ENCODE measurements at places on chromosomes 11 and 22. TPM values are rescaled to one million over a fixed set of nuclear protein-coding genes. Genes with fewer than 3 reads are reported as not detected.

TMEM191B gene
- 4.2 TPM for total RNA-seq

TRPM5 gene
- total RNA-seq, result 0.81 TPM

DNA sequence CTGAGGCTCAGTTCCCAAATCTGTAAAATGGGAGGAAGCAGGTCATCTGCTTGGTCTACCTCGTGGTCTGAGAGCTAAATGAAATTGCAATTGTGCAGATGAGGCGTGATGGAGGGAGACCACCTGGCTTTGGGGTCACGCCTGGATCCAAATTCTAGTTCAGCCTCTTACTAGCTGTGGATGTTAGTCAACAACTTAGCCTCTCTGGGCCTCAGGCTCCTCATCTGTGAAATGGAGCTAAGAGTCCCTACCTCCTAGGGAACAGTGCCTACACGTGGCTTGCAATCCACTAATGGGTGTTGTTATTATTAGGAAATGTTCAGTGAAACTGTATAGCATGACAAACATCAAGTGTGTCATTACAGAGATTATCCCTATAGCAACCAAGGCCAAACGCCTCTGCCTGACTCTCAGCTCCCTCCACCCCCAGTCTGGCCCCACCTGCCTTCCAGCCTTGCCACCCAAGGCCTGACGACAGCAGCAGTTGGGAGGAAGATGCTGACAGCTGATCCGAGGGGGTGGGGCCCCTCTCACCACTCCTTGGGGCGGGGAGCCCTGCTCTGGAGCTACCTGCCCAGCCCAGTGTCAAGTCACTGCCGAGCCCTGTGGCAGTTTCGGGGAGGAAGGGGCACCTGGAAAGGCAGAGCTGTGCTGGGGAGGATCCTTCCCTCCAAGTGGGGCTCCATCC, 1.7 kb upstream of the RHOD start:
- DNase-seq, result no peak

DNA sequence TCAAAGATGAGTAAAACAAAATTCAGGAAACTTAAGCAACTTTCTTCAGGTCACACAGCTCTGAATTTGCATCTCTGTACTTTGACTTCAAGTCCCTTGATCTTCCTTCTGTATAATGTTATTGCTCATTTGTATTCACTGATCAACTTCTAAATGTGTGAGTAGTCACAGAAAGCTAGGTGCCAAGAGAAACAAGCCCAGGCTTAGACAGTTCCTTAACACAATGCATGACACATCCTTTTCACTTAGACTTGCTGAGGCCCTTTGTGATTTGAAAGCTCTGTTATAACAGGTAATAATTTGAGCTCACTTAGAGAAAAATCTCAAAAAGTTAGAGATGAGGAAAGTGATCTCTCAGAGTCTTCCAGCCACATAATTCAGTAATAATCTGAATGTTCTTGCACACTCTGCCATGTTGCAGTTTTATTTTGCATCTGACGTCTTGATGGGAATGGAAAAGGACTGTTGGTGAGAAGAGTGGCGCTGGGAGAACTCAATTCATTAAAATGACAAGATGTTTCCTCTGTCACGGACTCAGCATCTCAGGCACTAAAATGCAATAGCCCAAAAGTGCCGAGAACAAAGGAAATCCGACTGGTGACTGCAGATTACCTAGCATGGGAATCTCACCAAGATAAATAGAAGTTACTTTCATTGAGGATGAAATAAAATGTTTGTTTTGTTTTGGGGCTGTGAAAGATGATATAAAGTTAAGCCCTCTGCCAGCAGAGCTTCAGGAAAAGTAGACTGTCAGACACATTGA, 665.3 kb downstream of the OPCML start:
- DNase-seq, result no peak

DNA sequence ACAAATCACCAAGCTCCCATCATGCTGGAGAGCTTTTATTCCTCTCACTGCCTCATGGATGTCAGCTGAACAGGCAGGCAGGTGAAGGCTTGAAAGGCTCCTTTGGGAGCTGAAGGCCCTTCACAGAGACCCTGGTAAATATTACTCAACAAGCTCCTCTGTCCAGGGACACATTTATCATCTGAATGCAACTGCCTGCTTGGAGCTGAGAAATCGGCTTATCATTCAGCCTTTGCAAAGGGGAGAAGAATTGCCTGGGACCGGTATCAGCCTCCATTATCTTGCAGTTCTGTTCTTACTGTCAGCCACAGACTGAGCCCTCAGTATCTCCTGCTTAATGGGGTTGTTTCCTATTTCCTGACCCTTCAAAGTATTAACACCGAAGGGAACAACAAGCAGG, 113.8 kb upstream of the PITPNB start:
- DNase-seq, result no peak

GRCh38 chr22:24432059-24432853, 4.9 kb downstream of the ADORA2A start:
- DNase-seq, result no peak

KDM4E gene
- total RNA-seq, result not detected

- DNase-seq, result no peak
Measured at GRCh38 chr22:17950651-17951214, 73.6 kb downstream of the MICAL3 start.

DNA sequence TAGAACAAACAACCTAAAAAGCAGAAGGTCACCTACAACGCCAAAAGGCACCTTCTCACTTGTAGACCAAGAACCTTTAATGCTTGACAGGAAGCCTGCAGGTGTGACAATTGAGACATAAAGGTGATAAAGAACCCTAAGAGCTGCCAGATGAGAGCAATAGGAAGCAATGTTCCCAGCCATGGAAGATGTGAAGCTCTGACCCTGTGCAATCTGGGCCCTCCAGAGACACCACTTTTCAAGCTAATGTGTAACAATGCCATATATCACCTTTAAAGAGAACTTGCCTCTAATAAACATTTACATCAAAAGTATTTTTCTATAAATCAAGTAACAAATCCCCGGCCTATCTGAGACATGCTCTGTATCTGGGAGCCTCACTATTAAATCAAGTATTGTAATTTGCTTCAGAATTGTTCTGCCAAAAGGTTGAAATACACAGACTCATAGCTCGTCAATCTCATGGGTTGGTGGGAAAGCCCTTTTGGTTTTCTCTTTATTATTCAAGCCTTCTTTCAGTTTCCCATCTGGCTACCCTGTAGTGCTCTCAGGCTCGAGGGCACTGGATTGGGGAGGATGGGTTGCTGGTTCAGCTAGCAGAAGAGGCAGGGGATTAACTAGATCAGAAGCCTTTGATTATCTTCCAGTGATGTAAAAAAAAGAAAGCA, 368.9 kb downstream of the BUD13 start:
- no peak for DNase-seq

DNA sequence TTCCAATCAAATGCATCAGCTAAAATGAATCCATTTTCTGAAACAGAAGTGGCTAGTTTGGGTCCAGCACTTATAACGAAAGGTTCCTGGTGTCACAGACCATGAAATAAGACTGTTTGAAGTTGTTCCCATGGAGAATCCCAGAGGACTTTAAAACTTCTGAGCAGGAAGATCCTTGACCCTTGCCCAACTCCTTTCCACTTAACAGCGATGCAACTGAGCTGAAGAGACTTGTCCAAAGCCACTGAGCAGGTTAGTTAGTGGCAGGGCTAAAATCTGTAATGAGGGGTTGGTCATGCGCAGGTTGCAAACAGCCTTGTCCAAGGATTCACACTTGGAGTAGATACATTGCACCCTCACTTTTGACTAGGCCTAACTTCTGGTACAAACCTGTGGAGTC, 1.3 kb downstream of the RAB38 start:
- DNase-seq, result no peak

DNA sequence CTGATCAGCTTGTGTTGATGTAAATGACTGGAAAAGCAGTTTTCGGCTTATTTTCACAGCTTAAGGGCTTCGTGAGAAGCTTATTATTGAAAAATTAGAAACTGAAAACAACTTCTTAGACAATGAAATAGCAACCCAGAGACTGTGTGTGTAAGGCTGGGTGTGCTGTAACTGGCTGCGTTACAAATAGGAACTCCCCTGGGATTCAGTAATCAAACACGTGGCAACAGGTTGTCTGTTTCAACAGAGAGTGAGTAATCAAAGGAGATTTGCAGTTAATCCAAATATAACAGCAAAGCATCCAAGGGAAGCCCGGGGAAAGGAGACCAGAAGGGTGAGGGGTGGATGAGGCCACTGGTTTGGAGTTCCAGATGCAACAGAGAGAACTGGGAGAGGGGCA, 19.2 kb downstream of the NTM start:
- DNase-seq, result no peak

Data from naive thymus-derived CD4-positive, alpha-beta T cell (primary cell).